ENCODE measurements at places on chromosomes 6 and 20.
A peak's percentile ranks its signal among the peaks of the same experiment; 100 is the strongest.

DNA sequence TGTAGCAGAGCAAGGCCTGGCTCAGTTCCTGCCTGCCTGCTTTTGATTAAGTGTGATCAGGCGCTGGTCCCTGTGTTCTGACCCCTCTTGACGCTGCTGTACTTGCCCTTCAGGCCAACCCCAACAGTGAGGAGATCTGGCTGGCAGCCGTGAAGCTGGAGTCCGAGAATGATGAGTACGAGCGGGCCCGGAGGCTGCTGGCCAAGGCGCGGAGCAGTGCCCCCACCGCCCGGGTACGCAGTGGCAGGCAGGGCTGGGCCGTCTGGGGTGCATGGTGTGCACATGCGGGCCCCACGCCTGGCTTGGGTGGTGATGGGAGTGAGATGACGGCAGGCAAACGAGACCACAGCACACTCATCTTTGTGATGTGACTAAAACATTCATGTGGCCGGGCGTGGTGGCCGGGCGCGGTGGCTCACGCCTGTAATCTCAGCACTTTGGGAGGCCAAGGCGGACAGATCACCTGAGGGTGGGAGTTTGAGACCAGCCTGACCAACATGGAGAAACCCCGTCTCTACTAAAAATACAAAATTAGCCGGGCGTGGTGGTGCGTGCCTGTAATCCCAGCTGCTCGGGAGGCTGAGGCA is 10.1 kb upstream of the C20orf204 start:
- no peak for DNase-seq

GRCh38 chr6:144335914-144336313 is 50.8 kb downstream of the UTRN start:
- no peak for DNase-seq

DNA sequence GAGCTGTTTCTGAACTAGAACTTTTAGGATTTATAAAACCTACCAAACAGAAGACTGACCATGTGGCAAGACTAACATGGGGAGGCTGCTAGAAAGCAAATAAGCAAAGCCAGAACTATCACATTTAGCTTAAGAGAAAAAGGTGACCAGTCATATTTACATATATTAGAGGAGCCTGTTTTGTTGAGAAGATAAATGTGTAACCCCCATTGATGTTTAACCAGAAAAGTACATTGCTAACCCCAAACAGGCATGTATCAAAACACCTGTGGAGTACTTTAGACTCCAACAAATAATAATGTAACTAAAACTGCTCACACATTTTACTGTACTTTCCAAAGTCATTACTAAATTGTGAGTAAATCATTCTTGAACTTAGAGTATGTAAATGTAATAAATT is 35.0 kb downstream of the AKIRIN2 start:
- DNase-seq: no peak

DNA sequence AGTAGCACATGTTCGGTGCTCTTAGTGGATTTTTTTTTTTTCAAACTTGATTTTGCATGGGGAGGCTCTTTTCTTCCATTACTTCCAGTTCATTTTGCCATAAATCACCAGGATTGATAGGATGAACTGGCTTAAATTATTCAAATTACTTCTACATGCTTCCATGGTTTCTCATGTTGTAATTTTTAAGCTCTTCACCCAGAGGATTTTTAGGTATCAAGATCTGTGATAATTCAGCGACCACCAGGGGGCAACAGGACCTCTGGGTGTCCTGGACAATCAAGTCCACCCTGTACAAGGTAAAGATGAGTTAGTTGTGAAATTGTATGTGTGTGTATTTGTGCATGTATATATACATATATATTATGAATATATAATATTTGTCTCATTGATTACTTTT is 4.2 kb upstream of the EPHA7 start:
- peak; percentile 49 for DNase-seq

DNA sequence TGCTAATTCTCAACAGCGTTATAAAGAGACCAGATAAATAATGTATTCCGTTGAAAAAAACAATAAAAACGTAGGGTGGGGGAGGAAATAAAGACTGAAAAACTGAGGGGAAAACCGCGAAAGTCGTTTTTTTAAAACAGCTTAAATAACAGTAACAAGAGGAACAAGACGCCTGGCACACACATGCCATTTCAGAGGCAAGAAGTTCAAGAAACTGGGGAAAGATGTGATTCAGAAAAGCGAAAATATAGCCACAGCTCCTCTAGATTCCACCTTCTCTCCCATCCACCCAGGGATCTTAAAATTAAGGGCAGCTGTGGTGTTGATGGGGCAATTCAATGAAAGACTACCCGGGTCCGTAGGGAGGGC is 1.3 kb downstream of the EPB41L2 start:
- no peak for DNase-seq

GRCh38 chr20:8404912-8405635 is 273.0 kb downstream of the PLCB1 start:
- DNase-seq: no peak

DNA sequence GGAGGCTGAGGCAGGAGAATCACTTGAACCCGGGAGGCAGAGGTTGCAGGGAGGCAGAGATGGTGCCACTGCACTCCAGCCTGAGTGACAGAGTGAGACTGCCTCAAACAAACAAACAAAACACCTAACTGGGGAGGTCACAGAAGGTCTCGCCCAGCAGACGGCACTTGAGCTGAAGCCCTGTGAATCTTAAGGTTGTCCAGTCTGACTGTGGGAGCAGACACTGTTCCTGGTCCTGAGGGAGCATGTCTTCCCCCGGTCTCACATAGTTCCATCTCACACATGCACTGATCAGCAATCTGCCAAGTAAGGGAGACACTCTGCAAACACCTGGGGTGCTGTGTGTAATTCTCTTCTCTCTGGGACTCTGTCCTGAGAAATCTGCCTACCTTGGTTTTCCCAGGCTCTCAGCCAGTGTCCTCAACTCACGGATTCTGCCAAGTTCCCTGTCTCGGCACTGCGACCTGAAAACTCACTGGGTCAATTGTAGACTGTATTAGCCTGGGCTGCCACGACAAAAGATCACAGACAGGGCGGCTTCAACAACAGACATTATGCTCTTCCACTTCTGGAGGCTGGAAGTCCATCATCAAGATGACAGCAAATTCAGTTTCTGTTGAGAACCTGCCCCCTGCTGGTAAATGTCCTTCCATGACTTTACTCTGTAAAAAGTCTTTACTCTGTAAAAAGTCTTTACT is 94.3 kb downstream of the JPH2 start:
- peak; percentile 44 for DNase-seq

DNA sequence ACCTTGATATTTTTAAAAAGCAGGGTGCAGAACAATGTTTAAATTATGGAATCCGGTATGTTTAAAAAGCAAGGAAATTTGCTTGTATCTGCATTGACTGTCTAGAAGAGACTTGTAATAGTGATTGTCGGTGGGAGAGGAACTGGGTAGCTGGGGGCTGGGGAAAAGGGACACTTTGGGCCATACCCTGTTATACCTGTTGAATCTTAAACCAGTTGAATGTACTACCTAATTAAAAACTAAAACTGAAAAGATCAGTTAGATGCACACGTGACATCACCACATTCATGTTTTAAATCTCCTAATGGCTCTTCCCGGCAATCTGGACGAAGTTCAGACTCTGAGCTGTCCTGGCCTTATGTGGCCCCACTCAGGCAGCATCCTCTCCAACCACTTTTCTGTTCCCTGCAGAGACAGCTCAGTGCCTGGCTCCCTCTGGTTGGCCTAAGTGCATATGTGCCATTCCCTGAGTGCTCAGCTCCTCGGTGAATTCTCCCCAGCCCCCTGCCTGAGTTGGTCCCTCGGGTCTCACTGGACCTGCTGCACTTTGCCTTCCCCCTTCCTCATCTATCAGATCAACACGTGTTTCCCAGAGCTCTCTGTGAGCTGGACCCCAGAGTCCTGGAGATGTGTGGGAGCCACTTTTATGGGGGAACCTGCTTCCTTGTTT is 36.3 kb downstream of the SLC52A3 start:
- no peak for DNase-seq

- no peak for DNase-seq
Measured at GRCh38 chr20:51680067-51680749, 88.0 kb downstream of the ATP9A start.

DNA sequence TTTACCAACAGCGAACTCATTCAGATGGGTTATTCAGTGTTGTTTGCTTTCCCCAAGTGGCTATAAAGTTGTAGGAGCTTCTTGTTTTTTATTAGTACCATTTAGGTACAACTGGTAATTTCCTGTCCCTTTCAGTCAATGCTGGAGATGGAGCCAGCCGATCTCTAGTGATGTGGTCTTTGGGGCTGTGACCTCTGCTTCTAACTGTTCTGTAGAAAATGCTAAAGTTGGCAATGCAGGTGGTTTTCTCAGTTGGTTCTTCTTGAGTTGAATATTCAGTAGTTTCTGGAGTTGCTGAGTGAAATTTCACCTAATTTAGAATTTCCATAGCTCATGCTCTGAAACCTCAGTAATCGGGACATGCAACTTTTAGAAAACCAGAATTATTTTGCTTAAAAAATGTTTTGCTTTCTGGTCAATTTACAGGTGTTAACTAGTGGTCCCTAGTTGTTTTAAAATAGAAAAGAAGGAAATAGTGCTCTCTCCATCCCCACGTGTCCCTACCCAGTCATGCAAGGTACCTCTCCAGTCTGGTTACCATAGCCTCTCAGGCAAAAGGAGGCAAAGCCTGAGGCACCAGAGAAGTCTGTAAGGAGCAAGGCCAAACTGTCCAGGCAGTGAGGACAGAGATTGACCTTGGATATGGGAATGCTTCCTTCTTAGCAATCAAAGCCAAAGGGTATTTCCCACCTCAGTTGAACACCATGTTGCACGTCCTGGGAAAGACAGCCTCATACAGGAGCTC is 27.3 kb upstream of the GABRR1 start:
- no peak for DNase-seq

DNA sequence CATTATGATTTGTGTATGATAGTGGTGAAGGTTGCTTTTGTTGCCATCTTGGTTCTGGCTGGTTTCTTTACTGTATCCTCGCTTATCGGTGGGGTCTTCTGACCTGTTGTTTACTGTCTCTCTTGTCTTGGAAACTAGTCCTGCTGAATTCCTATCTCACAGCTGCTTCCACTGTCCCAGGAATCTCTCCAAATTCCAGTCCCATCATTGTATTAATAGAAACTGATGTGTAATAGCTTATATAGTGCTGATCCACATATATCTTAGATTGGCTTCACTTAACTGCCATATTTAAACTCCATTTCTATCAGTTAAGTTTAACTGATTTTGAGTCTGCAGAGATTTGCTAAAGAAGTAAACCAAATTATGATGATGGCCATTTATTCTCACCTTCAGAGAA is 5.9 kb downstream of the GTF2H5 start:
- DNase-seq: no peak

GRCh38 chr20:51624157-51624731 is 81.7 kb upstream of the NFATC2 start:
- peak; percentile 67 for DNase-seq

DNA sequence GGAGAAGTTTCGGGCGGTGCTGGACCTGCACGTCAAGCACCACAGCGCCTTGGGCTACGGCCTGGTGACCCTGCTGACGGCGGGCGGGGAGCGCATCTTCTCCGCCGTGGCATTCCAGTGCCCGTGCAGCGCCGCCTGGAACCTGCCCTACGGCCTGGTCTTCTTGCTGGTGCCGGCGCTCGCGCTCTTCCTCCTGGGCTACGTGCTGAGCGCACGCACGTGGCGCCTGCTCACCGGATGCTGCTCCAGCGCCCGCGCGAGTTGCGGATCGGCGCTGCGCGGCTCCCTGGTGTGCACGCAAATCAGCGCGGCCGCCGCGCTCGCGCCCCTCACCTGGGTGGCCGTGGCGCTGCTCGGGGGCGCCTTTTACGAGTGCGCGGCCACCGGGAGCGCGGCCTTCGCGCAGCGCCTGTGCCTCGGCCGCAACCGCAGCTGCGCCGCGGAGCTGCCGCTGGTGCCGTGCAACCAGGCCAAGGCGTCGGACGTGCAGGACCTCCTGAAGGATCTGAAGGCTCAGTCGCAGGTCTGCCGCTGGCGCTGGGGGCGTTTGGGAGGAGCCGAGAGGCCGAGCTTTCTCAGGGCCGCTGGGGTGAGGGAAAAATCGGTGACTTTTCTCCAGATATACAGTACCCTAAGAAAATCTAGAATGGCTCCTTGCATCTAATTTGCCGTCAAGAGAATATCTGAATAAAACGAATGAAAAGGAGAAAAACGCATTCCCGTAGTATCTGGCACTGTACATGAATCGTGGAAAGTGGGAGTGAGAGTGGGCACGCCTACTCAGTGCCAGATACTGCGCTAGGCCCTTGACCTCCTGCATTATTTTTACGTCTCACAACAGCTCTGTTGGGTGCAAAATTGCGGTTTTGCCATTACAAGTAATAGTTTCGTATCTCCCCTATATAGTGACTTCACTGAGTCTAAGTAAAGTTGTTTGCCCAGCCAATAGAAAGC is 1.0 kb downstream of the CALHM6 start:
- DNase-seq: no peak

DNA sequence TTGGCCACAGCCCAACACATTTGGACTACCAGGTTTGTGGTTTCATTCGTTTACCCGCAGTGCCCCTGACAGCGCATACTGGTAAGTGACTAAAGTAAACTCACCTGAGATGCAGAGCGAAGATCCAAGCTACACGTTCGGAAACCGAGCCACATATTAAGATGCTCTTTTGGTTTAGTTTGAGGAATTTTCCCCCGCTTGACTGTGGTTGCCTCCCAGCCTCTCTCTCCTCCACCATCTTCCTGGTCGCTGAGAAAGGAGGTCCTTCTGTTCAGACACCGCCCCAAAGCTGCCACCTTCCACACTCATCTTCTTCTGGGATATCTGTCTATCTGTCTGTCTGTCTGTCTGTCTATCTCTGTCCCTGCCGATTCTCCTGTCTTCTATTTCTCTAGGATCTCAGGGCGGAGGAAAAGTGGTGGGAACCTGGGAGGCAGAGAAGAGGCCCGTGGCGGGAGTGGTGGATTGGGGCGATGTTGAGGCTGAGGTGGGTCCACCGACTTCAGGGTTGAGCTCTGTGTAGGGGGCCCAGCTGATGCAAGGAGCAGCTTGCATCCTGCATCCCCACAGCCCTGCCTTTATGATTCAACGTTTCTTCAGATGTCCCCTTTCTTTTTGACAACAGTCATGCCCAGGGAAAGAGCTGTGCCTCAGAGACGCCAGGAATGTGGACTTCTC is 196.9 kb upstream of the ZNF184 start:
- DNase-seq: no peak

DNA sequence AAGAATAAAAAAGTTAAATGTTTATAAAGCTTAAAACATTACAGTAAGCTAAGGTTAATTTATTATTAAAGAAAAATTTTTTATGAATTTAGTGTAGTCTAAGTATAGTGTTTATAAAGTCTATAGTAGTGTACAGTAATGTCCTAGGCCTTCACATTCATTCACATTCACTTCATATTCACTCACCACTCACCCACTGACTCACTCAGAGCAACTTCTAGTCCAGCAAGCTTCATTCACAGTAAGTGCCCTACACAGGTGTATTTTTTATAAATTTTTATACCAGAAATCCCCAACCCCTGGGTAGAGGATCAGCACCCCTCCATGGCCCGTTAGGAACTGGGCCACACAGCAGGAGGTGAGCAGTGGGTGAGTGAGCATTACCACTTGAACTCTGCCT is 24.3 kb upstream of the ADGRF1 start:
- DNase-seq: no peak

GRCh38 chr6:131652472-131652871 is 15.4 kb downstream of the ENPP3 start:
- DNase-seq: no peak

GRCh38 chr20:49166534-49167449 is 21.3 kb downstream of the STAU1 start:
- DNase-seq: no peak
